ENCODE measurements at places on chromosomes 4 and X.

- DNase-seq, result no peak
Measured at GRCh38 chrX:154727871-154728270, 23.0 kb downstream of the GAB3 start.

GRCh38 chrX:1502853-1503252 lies 34.1 kb downstream of the P2RY8 start:
- DNase-seq, result no peak

DNA sequence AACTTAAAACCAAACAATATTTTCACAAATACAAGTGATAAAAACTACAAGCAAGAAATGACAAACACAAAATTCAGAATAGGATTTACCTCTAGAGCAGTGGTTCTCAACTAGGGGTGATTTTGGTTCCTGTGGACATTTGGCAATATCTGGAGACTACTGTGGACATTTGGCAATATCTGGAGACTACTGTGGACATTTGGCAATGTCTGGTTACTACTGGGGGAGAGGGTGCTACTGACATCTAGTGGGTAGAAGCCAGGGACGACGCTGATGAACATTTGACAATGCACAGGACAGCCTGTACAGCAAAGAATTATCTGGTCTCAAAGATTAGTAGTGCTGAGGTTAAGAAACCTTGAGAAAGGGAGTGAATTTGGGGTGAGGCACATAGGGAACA lies 169.8 kb downstream of the CLCN4 start:
- DNase-seq, result no peak

DNA sequence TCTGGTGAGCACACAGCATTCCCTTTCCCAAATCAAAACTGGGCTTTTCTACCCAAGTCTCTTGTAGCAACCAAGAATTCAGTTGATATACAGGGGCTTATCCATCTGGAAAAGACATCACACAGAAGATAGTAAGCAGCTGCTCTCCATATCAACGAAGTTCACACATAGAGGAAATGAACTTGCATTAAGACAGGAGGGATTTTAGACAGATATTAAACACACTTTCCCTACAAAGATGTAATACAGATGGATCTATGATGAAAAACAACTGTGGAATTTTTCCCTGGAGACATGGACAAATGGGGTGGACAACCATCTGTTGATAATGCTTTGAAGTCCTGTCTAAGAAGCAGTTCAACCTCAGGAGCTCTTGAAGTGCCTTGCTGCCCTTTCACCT lies 9.8 kb upstream of the PDE5A start:
- no peak for DNase-seq

DNA sequence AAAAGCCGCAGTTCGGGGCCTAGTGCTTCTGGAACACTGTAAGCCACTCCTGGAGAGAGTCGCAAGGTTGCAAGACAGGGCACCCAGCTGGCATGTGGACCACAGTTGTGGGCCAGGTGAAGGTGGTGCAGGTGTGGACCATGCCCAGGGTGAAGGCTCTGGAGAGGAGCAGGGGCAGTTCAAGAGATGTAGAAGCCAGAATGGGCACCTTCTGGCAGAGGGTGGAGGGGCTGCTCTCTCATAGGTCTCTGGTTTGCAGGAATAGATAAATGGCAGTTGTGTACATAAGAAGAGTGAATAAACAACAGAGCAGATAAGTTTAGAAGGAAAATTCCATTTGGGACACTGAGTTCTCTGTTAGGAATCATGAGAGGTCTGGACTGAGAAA lies 38.6 kb downstream of the TNIP3 start:
- no peak for DNase-seq

GRCh38 chr4:143420227-143420626 lies 83.6 kb downstream of the GAB1 start:
- no peak for DNase-seq

DNA sequence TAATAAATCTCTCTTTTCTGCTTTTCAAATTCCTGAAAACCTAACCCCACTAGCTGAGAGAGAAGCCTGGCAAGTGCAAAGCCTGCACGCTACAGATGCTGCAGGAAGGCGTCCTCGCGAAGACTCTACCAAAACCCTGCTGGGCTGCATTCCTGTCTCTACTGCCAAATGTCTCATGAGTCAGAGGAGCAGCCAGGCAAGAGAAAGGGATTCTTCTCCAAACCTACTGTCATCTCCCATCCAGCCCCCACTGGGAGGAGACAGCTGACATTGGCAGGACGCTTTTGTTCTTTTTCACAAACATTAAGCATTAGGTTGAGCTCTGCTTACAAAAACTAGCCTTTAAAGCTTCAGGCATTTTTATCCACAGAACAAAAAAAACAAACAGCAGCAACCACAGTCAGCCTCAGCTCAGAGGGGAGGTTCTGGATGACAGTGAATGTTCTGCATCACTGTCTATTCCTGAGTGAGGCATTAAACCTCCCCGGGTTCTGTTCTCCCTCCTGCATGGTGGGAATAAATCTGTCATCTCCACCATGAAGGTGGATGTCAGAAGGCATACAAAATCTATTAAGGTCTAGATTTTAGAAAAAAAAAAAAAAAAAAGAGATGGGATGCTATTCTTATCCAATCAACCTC lies 18.0 kb downstream of the CRMP1 start:
- DNase-seq, result no peak

- DNase-seq, result no peak
Measured at GRCh38 chr4:119478446-119479179, 150.0 kb downstream of the PDE5A start.

- no peak for DNase-seq
Measured at GRCh38 chr4:182913036-182913435, 4.2 kb downstream of the DCTD start.

DNA sequence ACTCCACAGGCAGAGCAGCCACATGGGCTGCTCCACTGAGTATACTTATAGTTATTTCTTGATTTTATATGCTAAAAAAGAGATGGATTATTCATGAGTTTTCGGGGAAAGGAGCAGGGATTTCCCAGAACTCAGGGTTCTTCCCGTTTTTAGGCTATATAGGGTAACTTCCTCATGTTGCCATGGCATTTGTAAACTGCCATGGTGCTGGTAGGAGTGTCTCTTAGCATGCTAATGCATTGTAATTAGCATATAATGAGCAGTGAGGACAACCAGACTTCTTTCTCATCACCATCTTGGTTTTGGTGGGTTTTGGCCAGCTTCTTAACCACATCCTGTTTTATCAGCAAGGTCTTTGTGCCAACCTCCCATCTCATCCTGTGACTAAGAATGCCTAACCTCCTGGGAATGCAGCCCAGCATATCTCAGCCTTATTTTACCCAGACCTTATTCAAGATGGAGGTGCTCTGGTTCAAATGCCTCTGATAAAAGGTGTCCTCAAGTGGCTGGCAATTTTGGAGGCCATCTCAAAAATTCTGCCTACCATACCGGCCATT lies 213.0 kb upstream of the VEGFC start:
- DNase-seq, result no peak

GRCh38 chr4:150135134-150135772 lies 57.0 kb downstream of the DCLK2 start:
- no peak for DNase-seq

DNA sequence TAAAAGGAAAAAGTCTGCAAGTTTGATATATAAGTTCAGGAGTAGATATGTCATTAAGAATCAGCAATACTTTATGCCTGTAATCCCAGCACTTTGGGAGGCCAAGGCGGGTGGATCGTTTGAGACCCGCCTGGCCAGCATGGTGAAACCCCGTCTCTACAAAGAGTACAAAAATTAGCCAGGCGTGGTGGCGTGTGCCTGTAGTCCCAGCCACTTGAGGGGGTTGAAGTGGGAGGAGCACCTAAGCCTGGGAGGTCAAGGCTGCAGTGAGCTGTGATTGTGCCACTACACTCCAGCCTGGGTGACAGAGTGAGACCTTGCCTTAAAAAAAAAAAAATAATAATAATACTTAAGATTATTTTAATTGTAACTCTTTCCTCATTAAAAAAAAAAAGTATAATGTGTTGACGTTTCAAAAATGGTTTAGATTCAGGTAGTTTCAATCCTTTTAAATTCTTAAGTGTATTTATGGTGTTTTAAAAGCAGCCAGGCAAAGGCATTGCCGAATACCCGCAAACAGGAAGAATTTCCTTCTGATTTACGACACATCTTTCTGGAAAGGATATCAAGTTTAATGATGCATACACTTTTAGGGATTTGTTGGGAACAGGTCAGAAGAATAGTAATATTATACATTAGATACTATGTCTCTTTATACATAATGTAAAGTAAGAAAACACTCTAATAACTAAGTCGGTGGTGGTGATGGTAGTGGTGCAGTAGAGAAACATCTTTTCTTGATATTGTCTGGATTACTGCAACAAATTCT lies 80.9 kb downstream of the KDM6A start:
- no peak for DNase-seq

- no peak for DNase-seq
Measured at GRCh38 chr4:39341075-39341725, 25.0 kb downstream of the RFC1 start.

GRCh38 chrX:110569506-110569905 lies 210.9 kb downstream of the RTL9 start:
- no peak for DNase-seq

DNA sequence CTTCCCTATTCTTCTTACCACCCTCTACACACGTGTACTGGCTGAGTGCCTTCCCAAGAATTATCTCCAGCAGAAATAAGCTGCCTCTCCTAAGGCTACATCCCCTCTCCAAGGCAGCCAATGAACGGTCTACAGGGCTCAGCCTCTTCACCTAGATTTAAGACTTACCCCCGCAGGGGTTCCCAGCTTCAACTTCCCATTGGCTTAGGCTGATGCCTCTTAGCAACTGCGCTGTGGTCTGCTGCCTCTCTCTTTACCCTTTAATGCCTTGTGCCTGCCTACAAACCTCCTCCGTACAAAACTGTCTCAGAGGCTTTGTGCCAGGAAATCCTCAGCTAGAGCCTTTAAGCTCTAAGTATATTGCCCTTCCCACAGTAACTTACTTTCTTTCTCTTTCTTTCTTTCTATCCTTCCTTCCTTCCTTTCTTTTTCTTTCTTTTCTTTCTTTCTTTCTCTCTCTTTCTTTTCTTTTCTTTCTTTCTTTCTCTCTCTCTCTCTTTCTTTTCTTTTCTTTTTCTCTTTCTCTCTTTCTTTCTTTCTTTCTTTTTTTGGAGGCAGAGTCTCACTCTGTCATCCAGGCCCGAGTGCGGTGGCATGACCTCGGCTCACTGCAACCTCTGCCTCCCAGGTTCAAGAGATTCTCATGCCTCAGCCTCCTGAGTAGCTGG lies 15.1 kb upstream of the PIGA start:
- DNase-seq, result no peak

GRCh38 chr4:22348410-22348809 lies 167.5 kb downstream of the ADGRA3 start:
- DNase-seq, result no peak

- no peak for DNase-seq
Measured at GRCh38 chrX:25003066-25003849, 12.5 kb downstream of the ARX start.

DNA sequence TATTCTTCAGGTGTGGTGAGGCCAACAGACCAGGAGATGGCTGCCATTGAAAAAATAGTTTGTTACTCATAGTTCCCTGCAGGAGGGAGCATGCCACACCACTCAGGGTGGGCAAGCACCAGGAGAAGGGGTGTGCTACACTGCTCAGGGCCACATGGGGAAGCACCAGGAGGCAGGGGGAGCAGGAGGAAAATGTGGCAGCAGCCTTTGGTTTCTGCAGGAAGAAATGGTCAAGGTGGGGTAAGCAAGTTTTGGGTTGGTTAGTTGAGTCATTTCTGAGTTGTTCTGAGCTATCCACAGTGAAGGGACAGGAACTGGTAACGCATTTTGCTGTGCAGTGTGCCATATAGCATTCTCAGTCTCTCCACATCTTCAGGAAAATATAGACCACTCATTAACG lies 23.8 kb downstream of the FGFBP1 start:
- no peak for DNase-seq

GRCh38 chr4:56979421-56980072 lies 851 bp downstream of the POLR2B start:
- DNase-seq, result peak; percentile 40

GRCh38 chr4:36402008-36402758 lies 120.8 kb downstream of the DTHD1 start:
- DNase-seq, result peak; percentile 28

DNA sequence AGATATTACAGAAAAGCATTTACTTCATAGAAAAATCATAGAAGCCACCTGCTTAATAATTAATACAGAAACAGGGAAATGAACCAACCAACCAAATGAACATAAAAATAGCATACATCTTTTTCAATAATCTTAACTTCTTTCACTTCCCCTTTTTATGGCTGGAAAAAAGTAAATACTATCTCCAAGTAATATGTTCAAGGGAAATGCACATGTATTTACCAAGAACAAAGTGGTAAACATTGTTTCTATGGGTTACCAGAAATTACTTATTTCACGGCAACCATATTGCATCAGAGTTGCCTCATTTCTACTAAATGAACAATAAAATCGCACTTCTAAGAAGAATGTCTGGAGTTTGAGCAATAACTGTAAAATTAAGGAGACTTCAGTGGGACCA lies 321.3 kb downstream of the TMA16 start:
- no peak for DNase-seq

DNA sequence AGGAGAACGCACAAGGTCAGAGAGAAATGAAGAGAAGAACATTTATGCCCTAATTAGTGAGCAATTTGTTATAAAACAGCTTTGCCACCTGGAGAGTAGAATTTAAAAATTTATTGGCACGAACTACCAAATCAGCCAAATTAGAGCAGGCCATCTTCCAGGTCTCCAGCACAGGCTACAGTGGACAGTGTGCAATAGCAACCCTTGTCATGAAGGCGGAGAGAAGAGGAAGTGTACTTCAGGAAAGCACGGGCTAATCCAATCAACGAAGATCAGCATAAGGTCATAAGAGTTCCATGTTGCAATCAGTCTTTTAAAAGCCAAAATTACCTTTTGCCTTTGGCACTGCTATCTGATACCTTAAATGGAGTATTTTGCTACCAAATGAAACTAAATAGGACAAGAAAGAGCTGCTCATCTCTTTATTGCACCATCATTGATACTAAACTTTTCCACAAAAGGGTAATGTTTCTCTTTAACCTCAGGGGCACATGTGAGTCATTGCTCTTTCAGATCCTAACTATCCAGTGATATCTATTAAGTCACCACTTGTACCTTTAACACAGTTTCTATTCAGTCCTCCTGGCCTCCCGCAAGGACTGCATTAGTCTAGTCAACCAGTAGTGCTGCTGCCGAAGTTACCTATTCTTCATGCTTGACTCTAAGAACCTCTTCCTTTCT lies 19.9 kb downstream of the ANK2 start:
- no peak for DNase-seq

GRCh38 chrX:15269120-15269519 lies 763 bp downstream of the ASB9 start:
- DNase-seq, result no peak

DNA sequence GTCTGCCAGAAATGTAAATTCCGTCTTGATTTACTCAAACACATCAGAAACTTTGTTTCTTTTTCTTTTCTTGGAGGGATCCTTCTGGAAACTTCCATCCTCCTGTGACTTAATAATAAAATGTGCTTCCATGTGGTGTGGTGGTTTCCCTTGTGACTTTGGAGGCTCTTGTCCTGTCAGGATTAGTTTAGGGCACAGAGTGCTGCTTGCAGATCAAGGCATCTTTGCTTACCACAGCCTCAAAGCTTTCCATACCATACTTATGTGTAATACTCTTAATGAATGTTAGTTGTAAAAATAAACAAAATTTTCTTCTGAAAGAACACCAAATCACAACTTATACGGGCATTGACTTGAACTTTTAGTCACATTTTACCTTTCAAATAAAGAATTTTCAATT lies 27.4 kb downstream of the GBA3 start:
- DNase-seq, result no peak

Measured in stimulated activated CD4-positive, alpha-beta T cell treated with anti-CD3 and anti-CD28 coated beads, Interleukin-4, amount 100 ng/mL, for 1 hour (primary cell).